ENCODE measurements at places on chromosomes 1 and 21.

DNA sequence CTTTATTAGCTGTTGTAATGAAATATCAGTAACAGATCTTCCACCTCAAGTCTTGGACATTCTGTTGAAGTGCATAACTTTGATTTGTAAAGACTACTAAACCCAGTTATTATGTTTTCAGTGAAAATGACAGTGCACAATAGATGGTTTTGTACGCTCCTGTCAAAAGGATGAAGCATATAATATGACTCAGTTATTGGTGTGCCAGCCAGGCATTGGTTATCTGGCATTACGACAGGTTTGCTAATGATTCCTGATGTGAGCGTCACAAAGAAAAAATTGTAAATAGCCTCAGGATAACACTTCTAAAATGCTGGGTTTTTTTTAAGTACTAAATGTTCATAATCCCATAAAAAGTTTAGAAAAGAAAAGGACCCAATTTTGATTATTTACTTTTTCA, 147.9 kb downstream of the MAGI3 start:
- no peak for DNase-seq

GRCh38 chr1:101820071-101820470, 176.7 kb downstream of the OLFM3 start:
- DNase-seq = no peak

GRCh38 chr1:21855257-21856096, 43.4 kb downstream of the LDLRAD2 start:
- no peak for DNase-seq

- no peak for DNase-seq
Observed at GRCh38 chr1:84246213-84246612, 55.3 kb upstream of the SAMD13 start.

- DNase-seq = no peak
Observed at GRCh38 chr1:191888996-191889622, 269.2 kb upstream of the RGS18 start.

GRCh38 chr1:156238248-156238647, 3.7 kb upstream of the BGLAP start:
- no peak for DNase-seq

DNA sequence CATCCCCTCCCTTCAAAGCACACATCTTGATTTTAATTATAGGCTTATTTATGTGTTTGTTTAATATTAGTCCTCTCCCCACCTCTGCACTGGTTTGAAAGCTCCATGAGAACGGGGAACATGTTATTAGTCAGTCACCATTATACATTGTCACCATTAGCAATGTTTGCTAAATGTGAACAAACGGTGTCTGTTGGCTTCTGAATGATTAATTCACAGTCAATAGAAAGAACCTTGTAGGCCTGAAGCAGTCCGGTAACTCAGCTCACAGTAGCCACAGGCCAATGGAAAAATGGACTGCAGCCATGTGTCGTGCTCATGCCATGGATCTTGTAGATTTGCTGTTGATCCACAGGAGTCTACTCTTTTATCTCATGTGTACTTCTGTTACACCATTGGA, 49.7 kb upstream of the NHLH2 start:
- peak; percentile 50 for DNase-seq

GRCh38 chr1:154179946-154180687, 11.8 kb downstream of the TPM3 start:
- DNase-seq = no peak

GRCh38 chr1:159872891-159873290, 10.4 kb upstream of the VSIG8 start:
- no peak for DNase-seq

- no peak for DNase-seq
Observed at GRCh38 chr1:204733869-204734596, 48.5 kb upstream of the LRRN2 start.

DNA sequence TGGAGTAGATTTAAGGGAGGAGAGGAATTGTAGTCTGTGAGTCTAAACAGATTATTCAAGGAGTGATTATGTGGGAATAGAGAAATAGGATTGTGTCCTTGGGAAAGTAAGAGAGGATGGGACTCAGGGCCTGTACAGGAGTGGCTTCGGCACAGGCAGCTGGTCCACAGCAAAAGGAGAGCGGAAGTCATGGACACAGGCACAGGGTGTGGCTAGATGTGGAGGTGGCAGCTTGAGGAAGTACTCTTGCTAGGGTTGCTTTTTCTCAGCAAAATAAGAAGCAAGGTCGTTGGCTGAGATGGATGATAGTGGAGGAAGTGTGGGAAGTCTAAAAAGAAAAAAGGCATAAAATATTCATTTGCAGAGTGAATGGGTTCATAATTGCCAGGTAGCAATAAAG, 18.5 kb upstream of the ZNF648 start:
- DNase-seq = no peak

DNA sequence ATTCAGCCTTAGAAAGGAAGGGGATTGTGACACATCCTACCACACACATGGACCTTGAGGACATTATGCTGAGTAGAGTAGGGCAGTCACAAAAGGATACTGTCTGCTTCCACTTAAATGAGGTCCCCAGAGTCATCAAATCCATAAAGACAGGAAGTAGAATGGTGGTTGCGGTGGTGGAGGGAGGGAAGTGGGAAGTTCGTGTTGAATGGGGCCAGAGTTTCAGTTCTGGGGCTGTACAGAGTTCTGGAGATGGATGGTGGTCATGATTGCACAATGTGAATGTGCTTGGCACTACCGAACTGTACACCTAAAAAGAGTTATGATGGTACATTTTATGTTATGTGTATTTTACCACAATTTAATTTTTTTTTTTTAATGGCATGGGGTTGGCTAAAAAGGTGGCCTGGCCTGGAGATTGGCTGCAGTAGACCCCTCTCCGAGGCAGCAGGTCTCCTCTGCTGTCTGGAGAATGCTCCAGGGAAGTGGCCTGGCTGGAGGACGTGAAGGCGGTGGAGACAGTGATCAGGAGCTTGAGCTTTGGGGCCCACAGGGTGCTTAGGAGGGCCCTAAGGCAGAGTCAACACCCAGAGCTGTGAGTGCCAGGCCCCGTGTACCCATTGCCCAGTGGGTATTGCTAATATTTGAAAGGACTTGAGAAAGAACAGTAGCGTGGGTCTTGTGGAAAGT, 30.4 kb downstream of the IFNGR2 start:
- no peak for DNase-seq

DNA sequence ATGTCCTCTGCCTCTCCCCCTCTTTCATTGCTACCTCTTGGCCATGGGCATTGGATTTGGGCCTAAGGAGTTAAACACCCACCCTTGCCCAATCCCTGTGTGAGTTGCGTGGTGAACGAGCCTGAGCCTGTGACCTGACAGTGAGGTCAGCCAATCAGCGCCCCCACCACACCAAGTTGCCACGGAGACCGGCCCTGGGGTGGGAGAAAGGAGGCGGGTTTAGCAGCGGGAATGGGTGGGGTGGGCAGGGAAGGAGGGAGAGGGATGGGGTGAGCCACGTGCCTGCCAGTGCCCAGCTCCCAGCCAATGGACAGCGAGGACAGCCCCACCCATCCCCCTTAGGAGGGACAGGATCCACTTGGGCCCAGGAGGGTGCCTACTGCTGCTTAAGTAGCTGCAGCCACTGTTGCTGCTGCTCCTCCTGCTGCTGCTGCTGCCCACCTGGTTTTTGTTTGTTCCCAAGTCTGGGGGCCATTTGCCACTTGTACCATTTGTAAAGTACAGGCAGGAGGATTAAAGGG, 9.5 kb downstream of the ZBTB7B start:
- DNase-seq = no peak

GRCh38 chr1:156489166-156489934, 11.2 kb downstream of the MEF2D start:
- DNase-seq = peak; percentile 38

DNA sequence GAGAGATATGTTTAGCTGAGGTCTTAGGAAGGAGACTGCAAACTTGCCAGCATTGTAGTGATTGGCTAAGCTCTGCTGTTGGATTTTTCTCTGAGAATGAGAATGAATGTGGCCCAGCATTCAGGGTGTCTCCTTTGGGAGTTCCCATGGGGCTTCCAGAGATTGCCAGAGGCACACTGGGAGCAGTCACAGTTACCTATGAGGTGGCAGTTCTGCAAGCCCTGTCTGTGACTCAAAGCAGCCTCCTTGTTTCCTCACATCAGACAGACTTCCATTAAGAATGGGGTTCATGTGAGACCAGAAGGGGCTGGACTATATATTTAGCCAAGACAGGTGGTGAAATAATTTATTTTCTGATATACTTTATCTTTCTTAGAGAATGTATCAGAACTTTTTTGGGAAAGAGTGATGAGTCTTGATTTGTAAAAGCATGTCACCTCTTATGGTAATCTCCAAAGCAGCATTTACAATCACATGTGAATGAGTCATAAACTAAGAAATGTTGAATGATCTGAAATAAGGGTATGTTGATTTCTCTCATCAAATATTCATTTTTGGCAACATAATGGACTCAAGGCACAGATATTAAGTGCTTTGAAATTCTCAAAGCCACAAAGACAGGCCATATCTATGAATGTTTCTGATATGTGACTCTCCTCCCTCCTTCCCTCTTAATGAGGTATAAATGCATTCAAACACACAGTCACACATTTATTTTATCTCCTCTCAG, 9.5 kb upstream of the SLC19A2 start:
- DNase-seq = no peak

GRCh38 chr21:33022489-33022827, 3.3 kb upstream of the OLIG2 start:
- no peak for DNase-seq

- no peak for DNase-seq
Observed at GRCh38 chr21:41695513-41695912, 71.3 kb downstream of the RIPK4 start.

- no peak for DNase-seq
Observed at GRCh38 chr1:58929671-58930325, 146.0 kb upstream of the JUN start.

DNA sequence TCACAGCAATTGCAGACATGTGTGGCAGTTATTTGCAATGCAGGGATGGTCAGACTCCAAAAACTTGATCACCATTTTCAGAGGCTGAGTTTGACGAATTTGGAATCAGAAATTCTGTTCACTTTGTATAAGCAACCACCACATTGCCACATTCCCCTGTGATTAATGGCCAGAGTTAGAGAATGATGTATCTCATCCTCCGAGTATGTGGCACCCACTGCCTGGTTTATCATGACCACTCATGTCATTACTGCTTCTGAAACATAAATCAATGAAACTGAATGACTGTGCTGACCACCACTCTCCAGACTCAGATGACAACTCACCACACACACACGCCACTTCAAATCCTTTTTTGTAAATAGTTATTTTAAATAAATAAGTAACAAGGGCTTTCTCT, 66.6 kb upstream of the CACHD1 start:
- DNase-seq = no peak

- DNase-seq = no peak
Observed at GRCh38 chr1:2014741-2015735, 4.1 kb upstream of the GABRD start.

DNA sequence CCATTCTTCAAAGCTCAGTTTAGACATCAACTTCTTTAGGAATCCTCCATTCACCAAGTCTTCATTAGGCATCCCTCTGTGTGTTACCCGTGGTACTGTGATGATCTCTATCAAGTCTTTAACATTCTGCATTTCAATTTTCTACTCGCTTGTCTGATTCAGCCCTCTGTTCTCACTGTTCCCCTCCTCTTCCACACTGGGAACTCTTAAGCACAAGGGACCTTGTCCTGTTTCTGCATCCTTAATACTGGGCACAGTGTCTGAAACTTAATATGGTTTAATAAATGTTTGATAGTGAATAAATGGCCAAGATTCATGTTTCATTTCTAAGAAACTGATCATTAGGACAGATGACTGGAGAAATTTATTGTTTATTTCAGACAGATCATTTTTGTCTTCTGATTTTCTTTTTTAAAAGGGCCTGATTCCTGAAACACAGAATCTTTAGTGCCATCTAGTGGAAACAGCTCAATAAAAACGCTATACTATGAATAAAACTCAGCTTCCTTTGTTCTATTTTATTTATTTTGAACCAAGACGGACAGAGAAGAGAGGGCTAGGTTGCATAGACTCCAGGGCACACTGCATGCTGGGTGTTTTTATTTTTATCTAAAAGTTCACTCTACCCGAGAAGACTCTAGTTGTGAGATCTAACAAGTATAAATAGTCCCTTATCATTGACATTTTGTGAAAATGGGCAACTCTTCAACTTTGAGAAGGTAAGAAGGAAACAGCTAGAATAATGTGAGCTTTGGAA, 7.0 kb upstream of the TRIM45 start:
- peak; percentile 45 for DNase-seq

DNA sequence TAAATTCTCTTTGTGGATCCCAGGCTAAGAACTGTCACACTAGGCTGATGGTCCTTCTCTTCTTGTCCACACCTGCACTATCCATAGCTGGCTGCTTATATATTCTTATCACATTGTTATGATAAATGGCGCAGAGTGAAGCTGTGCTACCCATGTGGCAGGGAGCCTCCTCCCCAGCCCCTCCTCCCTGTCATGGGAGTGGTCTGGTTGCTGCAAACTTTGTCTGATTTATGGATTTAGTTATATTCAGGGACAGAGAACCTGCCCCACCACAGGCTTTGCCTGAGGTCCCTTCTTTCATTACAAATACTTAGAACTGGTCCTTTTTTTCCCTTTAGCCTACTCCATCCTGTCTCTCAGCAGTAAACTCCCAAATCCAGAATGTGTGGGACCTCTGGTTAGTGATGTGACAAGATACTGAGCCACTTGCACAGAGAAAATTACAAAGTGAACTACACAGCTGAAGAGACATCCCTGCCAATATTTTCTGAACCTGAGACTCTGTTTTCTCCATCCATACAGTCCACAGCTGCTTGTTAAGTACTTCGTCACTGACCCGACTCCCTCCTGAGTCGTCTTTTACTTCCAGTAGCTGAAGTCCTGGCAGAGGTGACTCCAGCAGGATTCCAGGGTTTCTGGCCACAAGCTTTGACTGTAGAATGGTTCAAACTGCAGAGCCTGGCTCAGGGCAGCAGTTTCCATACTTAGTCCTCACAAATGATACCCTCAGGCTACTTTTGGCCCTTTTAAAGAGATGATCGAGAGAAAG, 37.6 kb downstream of the PTGFRN start:
- DNase-seq = no peak

DNA sequence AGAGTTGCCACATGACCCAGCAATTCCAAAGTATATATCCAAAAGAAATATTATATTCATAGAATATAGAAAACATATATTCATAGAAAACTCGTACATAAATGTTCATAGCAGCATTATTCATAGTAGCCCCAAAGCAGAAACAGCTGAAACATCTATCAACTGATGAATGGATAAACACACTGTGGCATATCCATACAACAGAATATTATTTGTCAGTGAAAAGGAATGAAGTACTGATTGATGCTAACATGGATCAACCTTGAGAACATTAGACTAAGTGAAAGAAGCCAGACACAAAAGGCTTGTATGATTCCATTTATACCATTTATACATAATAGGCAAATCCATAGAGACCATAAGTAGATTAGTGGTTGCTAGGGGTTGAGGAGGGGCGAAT, 21.7 kb upstream of the MACF1 start:
- DNase-seq = no peak

- DNase-seq = no peak
Observed at GRCh38 chr1:67759692-67760029, 73.6 kb downstream of the GNG12 start.

- no peak for DNase-seq
Observed at GRCh38 chr1:19825298-19825697, 10.2 kb upstream of the RNF186 start.

- DNase-seq = no peak
Observed at GRCh38 chr1:188164459-188164858, 1335.7 kb downstream of the PLA2G4A start.

- DNase-seq = no peak
Observed at GRCh38 chr1:200512191-200512590, 102.4 kb upstream of the ZNF281 start.

- no peak for DNase-seq
Observed at GRCh38 chr1:25356441-25356840, 18.3 kb downstream of the TMEM50A start.

GRCh38 chr21:46264690-46265144, 20.7 kb downstream of the MCM3AP start:
- DNase-seq = no peak
